Bone marrow (tissue), 2 donors: ENCODE measurements at places on chromosomes 5 and 9.

DNA sequence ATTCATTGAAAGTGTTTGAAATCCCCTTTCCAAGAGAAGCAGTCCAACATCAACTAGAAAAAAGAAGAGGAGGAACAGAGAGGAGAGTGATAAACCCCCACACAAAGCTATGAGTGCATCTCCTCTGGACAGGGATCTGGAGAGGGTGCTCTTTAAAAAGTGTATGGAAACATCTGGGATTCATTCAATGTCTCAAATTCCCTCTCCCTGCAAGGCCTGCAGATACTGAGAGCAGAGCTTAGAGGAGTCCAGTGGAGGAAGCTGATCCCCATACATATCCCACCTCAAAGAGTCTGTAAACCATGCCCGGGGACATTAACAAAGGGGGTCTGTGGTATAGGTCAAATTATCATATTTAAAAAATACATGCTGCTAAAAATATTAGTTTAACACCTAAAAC, 2.2 kb downstream of the SPOCK1 start:
- DNase-seq = no peak

- no peak for DNase-seq
Observed at GRCh38 chr5:64659289-64659688, 31.0 kb upstream of the SHISAL2B start.

- DNase-seq = no peak
Observed at GRCh38 chr9:72863456-72864094, 89.3 kb downstream of the ALDH1A1 start.

DNA sequence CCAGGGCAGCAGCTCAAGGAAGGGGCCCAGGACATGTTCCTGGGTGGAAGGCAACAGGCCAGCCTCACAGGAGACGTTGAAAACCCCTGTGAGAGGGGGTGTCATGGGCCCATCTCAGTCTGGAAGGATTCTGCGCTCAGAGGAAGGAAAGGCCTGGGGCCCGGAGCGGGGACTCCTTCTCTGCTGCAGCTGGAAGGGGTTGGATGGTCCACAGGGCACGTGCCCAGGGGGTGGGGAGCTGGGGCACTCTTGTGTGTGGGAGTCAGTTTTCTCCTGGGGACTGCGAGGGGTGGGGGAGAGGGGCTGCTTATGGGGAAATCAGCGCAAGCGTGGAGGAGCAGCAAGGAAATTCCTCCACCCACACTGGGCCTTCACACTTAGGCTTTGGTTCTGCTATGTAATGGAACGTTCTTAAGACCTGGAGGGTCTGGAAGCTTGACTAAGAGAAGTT, 2.9 kb upstream of the LPCAT1 start:
- no peak for DNase-seq

GRCh38 chr9:134811079-134811672, 69.4 kb upstream of the FCN2 start:
- no peak for DNase-seq

GRCh38 chr5:56737951-56738606, 77.3 kb upstream of the MAP3K1 start:
- no peak for DNase-seq

DNA sequence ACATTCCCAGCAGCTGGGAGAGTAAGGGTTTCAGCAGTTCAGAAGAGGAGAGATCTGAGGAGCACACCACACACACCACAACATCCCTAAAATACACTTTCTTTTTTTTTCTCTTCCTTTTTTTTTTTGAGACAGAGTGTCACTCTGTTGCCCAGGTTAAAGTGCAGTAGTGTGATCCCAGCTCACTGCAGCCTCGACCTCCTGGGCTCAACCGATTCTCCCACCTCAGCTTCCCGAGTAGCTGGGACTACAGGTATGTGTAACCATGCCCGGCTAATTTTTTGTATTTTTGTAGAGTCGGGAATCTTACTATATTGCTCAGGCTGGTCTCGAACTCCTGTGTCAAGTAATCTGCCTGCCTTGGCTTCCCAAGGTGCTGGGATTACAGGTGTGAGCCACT, 9.7 kb upstream of the UBAP1 start:
- DNase-seq = no peak

- no peak for DNase-seq
Observed at GRCh38 chr5:88558366-88558765, 289.7 kb upstream of the TMEM161B start.

DNA sequence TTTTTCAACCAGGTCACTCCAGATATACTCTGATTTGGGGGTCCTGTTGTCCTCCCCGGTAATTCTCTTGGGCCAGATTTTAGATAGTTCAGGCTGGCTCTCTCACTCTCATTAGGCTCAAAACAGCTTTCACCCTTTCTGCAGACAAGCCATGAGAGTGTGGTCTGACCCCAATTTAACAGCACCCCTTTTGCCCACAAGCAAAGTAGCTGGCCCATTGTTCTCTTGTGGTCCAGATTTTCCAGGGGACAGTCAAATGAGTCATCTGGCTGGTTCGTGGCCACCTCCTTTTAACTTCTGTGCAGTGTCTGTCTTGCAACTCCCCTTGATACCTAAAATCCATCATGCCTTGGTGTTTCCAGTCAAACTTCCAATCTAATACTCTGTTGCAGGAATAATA, 16.5 kb downstream of the BHMT2 start:
- no peak for DNase-seq

DNA sequence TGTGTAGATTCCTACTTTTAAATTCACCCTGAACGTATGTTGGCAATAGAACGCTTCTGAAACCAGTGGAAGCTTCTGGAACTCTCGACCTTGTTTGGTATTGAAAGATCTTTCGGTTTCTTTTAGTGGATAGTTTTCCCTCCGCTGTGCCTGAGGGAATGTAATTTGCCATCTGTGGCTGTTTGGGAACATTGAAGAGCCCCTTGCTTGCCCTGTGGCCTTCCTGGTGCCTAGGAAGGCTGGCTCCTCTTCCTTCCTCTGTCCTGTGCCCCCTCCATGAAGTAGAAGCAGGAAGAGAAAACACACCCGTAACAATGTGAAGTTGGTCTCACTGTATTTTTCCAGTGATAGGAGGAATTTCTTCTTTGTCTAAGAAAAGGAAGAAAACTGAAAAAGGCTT, 274.3 kb downstream of the AOPEP start:
- DNase-seq = no peak

DNA sequence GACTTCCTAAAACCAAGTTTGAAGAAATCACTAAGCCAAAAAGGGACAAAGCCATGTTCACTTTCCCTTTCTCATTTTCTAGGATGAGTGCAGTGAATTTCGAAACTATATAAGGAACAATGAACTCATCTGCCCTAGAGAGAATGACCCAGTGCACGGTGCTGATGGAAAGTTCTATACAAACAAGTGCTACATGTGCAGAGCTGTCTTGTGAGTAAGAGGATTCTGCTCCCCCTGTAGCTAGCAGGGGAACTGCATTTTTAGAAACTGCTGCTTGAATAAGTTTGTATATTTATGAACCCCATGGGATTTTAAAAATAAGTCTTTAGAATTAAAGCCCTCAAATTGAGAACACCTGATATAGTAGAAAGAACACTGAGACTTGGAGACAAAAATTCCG, 42.7 kb upstream of the SPINK14 start:
- no peak for DNase-seq

GRCh38 chr9:83204047-83204446, 141.1 kb upstream of the RASEF start:
- no peak for DNase-seq
